ENCODE measurements at places on chromosomes 13 and 19. TPM values are rescaled to one million over a fixed set of nuclear protein-coding genes. Genes with fewer than 3 reads are reported as not detected.
A peak's percentile ranks its signal among the peaks of the same experiment; 100 is the strongest.

The CEACAM16 gene
- not detected for total RNA-seq

The KXD1 gene
- total RNA-seq: 95.6 TPM

The POMP gene
- 23.0 TPM for total RNA-seq

The KIR2DL1 gene
- total RNA-seq: not detected

The SNAPC2 gene
- total RNA-seq: 18.9 TPM

The GFY gene
- total RNA-seq: not detected

The CCDC8 gene
- not detected for total RNA-seq

DNA sequence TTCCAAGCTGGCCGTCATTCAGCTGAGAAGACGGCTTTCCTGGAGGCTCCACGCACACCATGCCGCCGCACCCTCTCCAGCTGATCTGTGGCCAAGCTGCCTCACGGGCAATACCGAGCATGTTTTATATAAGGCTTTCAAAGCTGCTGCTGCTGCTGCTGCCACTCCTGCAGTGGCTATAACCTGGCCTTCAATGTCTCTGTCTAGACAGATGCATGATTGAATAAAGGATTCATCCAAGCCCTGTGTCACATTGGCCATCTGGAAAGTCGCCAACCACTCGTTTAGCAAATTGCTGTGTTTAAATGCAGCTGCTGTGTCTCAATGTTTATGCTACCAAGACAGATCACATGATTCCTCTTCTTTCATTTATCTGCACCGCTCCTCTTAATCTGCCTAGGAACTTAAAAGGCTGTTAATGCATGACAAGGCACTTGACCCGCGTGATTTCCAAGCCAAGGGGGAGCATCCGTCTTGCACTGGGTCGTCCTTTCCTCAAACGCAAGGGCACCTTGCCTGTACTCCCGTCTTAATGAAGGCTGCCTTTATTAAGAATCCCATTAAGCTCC is 114.3 kb downstream of the TEX26 start:
- DNase-seq: no peak

DNA sequence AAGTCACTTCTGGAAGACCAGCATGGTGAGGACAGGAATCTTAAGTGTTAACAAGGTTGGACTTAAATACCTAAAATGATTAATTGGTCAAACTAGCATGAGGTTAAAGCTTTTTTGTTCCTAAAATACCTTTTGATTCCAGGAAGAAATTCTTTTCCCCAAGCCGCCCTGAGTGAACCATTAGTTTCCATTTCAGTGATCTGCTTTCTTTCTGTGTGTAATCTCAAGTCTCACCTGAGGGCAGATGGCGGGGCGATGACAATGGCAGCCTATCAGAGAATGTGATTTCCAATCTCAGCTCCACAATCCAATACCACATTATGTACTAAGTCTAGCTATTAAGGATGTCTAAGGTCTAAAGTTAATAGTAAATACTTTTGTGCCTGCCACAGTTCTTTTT is 390.9 kb upstream of the SGCG start:
- DNase-seq: no peak

DNA sequence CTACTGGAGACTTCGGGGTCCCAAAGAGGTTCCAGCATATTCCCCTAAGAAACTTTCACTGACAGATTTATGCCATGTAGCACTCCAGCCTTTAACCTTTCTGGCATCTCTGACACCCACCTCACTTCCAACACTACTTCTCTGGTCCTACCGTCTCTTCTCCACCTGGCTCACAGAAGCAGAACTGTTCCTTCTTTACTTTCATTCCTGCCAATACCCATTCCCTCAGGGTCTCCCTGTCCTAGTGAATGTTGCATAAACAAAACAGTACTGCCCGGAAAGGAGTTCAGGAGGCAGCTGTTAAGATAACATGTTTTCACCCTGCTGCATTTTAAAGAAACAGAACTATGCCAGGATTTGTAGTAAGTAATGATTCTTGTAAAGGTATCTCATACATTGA is 136.0 kb upstream of the MIR17HG start:
- no peak for DNase-seq

DNA sequence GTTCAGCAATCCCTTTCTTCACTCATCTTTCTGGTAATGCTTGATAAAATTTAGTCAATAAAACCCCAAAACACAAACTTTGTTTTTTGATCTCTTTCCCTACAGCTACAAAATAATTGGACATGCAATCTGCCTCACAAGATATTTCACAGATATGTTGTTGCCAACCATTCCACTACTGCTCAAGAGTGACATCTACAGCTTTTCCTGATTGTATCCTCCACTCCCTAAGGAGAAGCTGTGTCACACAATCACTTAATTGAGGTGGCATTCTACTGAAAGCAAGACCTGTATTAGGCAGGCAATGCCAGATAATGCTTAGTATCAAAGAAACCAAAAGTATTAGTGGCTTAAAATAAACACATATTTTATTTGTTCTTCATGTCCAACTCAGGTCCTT is 1646.2 kb upstream of the SPRY2 start:
- DNase-seq: no peak

GRCh38 chr19:55455576-55456235 is 5.7 kb downstream of the ISOC2 start:
- no peak for DNase-seq

- peak; percentile 72 for DNase-seq
These were observed 27.6 kb downstream of the ZNF607 start for GRCh38 chr19:37691881-37692504.

DNA sequence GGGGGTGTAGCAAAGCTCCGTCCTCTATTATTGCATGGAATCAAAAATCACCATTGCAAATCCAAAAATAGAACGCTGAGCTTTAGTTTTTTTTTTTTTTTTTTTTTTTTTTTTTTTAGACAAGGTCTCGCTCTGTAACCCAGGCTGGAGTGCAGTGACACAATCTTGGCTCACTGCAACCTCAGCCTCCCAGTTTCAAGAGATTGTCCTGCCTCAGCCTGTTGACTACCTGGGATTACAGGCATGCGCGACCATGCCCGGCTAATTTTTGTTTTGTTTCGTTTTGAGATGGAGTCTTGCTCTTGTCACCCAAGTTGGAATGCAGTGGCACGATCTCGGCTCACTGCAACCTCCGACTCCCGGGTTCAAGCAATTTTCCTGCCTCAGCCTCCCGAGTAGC is 15.3 kb upstream of the ZNF77 start:
- DNase-seq: no peak

DNA sequence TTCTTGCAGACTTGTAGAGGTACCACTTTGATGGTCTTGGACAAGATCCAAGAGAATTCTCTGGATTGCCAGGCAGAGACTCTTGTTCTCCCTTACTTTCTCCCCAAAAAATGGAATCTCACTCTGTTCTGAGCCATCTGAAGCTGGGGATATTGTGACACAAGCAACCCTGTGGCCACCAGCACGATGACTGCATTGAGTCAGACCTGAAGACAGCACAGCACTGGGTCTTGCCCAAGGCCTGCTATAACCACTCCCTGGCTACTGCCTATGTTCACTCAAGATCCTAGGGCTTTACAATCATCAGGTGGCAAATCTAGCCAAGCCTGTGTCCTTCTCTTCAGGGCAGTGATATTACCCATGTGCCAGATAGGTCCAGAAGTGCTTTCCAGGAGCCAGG is 202.5 kb upstream of the SERP2 start:
- DNase-seq: no peak

DNA sequence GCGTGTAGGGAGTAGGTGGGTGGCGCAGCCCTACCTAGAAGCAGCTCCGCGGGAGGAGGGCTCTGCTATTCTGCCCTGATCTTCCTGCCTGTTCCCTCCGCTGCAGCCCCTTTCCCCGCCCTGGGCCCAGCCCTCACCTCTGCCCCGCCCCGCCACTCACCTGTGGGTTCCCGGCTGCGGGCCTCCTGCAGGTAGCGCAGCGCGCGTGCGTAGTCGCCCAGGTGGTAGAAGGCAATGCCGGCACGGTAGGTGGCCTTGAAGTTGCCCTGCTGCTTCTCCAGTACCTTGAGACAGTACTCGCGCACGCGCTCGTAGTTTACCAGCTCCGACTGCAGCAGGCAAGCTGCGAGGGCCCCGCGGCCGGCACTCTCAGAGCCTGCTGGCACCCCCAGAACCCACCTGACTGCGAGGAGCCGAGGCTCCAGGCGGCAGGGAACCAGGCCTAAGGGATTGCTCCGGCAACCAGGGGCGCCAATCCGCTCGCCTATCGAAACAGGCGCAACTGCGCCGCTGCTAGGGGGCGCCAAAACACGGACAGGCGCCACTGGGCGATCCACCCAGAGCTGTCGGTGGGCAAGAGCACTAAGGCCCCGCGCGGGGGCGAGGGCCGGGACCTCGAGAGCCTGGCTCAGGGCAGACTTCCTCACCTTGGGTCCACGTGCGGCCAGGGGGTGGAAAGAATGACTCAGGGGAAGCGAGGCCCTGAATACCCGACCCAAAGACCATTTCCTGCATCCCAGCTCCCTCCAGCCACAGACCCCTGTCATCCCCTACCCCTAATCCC is 965 bp downstream of the TTC9B start:
- no peak for DNase-seq

- DNase-seq: no peak
These were observed 28.0 kb downstream of the CYP4F2 start for GRCh38 chr19:15869873-15870272.

GRCh38 chr13:110499621-110500281 is 61.8 kb downstream of the RAB20 start:
- DNase-seq: no peak

- no peak for DNase-seq
These were observed 202.7 kb downstream of the SHISA2 start for GRCh38 chr13:25848812-25849745.

GRCh38 chr13:51541809-51542258 is 42.4 kb upstream of the WDFY2 start:
- no peak for DNase-seq

DNA sequence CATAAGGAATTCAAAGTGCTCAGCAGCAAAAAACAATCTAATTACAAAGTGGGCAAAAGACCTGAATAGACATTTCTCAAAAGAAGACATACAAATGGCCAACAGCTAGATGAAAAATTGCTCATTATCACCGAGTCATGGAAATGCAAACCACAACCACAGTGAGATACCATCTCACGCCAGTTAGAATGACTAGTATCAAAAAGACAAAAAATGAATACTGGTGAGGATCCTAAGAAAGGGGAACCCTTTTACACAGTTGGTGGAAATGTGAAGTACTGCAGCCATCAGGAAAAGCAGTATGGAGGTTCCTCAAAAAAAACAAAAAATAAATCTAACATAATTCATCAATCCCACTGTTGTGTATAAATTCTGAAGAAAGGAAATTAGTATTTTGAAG is 1206.1 kb downstream of the EFNB2 start:
- no peak for DNase-seq

DNA sequence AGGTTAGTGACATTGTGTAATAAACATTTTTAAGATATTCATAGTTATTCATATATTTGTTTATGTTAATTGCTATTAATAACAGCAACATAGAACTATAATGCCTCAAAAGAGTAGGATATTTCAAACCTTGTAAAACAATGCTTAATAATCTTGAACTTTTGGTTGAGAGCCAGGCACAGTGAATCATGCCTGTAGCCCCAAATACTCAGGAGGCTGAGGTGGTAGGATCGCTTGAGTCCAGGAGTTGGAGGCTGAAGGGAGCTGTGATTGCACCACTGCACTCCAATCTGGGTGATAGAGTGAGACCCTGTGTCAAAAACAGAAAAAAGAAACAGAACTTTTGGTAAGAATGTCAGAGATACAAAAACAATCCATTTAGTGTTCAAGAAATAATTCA is 213.9 kb upstream of the SLITRK1 start:
- DNase-seq: no peak

DNA sequence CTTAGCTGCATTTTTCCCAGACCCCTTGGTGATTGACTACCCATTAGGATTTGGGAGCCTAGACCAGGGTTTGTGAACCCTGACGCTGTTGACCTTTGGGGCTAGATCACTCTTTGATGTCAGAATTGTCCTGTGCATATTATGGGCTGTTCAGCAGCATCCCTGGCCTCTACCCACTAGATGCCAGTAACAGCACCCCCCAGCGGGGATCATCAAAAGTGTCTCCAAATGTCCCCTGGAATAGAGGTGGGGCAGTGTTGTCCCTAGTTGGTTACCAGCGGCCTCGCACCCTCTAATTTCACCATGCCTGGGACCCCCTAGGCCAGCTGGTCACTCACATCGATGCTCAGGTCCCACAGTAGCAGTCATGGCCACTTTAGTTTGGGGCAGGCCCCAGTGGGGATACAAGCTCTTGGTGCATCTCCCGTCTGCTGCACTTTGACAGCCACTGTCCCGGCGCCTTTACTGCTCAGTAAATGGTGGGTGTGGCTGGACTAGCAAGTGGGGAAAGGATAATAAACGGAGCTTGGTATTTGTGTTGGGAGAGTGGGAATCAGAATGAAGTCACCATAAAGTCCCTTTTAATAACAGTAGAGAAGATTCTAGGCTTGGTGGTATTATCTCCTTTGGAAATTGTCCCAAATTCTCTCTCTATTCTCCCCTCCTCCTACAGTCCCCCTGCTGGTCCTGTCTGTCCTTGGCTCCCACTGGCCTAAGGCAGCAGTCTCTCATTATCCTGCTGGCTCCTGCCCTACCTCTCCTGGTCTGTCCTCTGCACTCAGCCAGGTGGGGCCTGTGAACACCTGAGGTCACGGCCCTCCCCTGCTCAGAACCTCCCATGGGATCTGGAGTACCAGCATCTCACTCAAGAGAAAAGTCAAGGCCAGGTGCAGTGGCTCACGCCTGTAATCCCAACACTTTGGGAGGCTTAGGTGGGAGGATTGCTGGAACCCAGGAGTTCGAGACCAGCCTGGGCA is 80.6 kb downstream of the SIPA1L3 start:
- DNase-seq: no peak

- no peak for DNase-seq
These were observed 290.4 kb downstream of the TSHZ3 start for GRCh38 chr19:31058676-31059340.

DNA sequence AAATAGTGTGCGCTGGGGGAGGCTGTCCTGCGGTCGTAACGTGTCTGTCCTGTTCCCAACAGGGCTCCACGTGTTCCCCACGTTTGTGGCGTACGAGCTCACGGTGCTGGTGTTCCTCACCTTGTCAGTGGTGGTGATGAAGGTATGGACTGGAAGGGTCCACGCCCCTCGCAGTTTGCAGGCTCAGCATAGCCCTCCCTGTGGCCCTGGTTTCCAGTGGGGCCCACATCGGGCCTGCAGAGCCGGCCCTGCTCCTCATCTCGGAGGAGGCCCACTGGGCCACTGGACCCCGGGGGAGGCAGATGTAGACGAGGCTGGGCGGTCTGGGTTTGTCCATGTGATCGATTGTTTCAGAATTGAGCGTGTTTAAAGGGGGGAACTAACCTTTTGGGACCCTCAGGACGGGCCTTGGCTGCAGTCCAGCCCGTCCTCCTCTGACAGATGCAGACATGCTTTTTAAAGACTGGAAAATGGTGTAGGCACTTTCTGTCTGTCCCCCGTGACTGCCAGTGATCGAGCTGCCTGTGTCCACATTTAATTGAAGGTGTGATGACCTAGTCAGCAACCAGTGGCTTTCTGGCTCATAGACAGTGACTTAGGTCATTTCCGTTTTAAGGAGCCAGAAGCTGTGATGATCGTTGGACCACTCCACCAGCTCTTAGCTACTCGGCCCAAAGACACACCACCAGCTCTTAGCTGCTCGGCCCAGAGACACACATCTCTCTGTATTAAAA is 37.1 kb upstream of the TFDP1 start:
- no peak for DNase-seq

Measured in CD4-positive, alpha-beta memory T cell (primary cell).